Activated CD8-positive, alpha-beta memory T cell treated with anti-CD3 and anti-CD28 coated beads for 1 hour (primary cell): ENCODE measurements at places on chromosomes 4 and X.

- no peak for DNase-seq
These were observed 173.4 kb upstream of the HUWE1 start for GRCh38 chrX:53859890-53860289.

DNA sequence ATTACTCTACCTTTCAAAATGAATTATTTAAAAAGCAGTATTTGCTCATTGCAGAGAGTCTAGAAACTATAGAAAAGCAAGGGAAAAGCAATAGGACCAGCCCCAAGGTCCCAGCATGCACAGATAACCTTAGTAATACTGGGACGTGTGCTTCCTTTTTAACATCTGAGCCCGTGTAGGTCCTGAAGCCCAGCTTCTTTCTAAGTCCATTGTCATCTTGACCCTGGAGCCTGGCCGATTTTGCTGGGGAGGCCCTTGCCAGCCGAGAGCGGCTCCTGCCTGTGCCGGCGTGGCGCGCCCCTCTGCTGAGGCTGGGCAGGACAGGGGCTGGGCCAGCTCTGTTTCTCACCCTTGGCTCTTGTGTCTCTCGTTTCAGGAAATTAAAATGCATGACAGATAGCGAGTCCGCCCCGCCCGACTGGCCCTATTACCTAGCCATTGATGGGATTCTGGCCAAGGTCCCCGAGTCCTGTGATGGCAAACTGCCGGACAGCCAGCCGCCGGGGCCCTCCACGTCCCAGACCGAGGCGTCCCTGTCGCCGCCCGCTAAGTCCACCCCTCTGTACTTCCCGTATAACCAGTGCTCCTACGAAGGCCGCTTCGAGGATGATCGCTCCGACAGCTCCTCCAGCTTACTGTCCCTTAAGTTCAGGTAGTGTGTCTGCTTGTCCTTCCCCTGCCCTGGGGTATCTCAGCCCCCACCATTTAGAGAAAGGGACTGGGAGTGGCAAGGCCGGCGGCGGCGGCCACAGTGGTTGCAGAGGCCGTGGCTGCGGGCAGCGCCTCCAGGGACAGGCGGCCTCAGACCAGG is 4.1 kb downstream of the MSANTD1 start:
- DNase-seq: no peak

DNA sequence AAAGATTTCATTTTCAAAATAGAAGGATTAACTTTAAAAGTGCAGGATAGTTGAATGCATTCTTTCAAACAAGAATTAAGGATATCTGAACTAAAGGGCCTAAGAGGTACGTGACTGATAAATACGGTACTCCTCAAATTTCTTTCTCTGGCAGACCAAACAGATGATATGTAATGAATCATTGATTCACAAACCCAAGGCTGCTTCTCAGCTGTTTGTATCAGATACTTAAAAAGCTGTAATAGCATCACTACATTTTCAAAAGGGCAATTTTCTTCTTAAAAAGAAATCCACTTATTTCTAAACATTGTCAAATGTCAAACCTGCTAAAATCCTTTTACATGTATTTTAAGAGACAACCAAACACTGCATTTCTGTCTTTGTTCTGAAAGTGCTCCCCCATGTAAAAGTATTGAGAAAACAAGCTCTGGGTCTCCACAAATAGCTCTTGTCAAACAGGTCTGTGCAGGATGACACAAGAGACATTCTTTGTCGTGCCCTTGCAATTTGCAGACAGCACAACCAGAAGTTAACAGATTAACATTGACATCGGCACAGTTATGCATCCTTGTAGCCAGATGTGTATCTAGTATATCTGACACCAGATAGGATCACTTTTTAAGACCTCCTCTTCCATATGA is 82.0 kb downstream of the MANBA start:
- no peak for DNase-seq

DNA sequence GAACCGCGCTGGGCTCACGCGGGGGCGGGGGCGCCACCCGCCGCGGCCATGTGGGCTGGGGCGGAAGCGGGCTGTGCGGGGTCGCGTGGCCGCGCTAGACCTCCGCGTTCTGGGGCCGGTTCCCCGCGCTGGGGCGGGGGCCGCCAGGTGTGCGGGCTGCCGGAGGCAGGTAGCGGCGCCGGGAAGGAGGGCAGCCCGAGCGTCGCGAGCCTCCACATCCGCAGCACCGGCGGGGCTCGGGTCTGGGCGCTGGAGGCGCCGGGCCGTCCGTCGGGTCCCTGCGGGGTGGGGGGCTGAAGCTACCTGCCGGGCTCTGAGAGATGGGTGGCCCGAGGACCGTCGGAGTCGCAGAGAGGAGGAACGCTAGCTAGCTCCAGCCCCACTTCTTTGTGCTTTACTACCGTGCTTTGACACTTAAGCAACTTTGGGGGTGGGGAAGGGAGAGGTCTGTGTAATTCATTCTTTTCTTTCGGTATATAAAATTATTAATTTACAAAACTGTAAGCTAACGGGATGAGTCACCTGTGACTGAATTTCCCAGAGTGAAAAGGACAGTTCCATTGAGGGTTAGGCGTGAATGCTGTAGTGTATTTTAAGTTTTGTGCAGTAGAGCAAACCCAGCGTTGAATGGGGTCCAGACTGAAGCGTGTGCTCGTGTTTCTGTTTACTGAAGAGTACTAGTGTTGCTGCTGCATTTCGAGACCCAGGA is 689 bp downstream of the METAP1 start:
- DNase-seq: no peak

DNA sequence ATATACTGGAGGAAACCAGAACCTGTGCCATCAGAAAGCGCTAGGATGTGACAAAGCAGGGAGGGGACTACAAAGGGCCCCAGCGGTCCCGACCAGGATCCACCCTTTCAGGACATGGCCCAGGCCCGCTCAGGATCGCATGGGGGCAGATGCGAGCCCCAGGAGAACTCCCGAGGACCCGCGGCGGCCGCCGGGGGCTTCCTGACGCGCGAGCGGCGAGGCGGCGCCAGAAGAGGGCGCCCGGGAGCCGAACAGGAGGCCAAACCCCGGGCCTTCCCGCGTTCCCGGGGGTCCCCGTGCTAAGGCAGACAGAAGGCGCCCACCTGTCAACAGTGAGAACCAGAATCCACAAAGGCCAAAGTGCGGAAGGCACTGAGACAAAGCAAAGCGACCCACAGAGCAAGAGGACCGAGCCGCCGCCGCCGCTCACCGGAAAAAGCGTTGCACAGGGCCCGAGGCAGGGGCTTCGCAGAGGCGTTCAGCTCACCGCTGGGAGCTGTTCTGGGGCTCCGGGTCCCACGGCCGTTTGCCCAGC is 7.3 kb upstream of the OPN1LW start:
- peak; percentile 47 for DNase-seq

DNA sequence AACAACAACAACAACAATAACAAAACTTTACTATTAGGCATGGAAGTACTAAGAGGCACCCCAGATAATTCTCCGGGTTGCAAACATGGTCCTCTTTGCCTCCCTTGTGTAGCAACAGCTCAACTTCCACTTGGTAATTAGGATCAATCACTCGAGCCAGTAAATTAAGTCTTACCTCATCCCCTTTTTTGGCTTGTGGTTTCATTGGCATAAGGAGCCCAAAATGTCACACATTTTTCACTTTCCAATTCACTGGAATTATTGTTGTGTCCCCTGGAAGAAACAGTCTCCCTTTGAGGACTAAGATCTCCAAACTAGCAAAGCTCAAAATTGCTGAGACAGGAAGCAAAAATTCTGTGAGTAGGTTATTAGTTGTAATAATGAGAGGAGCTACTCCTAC is 49.2 kb upstream of the HSD17B10 start:
- DNase-seq: no peak

- no peak for DNase-seq
These were observed 150.0 kb downstream of the PRKX start for GRCh38 chrX:3563451-3563850.

- DNase-seq: no peak
These were observed 84.0 kb downstream of the RTL9 start for GRCh38 chrX:110442635-110443034.

DNA sequence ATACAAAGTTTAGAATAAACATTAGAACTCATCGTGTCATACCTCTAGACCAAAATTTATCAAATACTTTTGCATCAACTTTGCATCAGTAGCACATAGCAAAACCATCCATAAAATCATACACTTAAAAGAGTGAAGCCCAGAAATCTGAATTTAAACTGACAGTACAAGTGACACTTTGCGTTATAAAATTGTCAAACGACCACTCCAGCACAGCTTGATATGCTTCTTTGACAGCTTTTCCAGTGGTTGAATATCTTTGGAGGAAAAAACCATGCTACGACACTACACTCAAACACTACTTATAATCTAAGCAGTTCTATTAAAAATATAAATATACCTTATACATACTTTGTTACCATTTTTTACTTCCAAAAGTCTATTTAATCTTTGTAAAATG is 1644.4 kb downstream of the STIM2 start:
- DNase-seq: no peak

- DNase-seq: no peak
These were observed 6.0 kb downstream of the SEL1L3 start for GRCh38 chr4:25856756-25857155.
